CD4-positive, alpha-beta memory T cell (primary cell): ENCODE measurements at places on chromosomes 3 and 15.

GRCh38 chr3:155727836-155728235 lies 17.0 kb downstream of the PLCH1 start:
- DNase-seq, result no peak

DNA sequence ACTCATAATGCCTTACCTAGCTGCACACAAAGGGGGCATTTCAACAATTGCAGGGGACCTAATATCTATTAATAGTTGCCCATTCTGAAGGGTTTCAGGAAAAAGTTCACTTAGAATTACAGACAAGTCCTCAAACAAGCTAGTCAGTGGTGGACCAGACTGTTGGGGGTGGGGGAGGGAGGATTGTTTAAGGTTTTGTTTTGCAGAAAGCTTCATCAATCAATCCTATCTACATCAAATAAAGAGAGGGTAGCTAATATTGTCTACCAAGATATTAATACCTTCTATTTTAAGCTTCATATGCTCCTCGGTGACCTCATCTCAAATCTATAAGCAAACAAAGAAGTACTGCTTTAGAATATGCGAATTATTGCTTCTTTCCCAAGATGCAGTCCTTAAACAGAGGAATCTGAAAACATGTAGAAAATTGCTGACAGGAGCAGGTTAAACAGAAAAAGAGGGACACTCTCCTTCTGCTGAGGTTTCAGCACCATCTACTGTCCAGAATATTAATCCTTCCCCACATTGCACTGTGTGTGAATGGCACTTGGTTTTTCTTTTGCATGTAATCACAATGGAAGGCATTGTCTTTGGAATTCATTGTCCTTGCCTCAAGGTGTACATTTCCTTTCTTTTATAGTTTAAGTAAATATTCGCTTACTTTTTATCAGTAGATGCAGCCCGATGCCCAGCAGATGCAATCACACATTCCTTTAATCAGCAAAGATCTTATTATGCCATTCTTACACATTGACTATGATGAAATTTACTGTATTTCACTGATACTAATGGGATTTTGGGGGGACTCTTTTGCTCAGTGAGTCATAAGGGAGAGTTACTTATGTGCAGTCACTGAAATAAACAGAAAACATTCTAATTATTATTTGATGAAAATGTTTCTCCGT lies 94.7 kb downstream of the IL5RA start:
- DNase-seq, result no peak

DNA sequence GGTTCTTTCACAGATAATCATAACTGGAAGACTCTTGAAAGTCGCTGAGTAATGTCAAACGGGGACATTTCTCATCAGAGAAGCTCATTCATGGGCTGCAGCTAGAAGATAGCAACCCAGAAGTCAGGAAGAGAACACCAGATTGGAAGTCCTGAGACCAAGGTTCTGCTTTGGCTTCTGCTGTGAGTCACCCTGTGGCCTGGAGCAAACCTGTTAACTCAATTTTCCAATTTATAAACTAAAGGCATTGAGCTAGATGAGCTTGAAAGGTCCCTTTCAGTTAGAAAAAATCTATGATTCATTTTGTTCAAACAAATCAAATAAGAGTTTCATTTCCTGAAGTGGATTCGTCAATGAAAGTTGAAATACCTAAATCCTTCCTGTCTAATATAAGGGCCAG lies 402.2 kb downstream of the EPHB1 start:
- no peak for DNase-seq

GRCh38 chr15:84914351-84914750 lies 29.9 kb downstream of the SLC28A1 start:
- no peak for DNase-seq

GRCh38 chr3:196202516-196202970 lies 8.7 kb downstream of the ZDHHC19 start:
- DNase-seq, result no peak

- DNase-seq, result no peak
Observed at GRCh38 chr15:68173119-68173518, 32.0 kb downstream of the CALML4 start.

- DNase-seq, result no peak
Observed at GRCh38 chr3:99131876-99132275, 230.4 kb upstream of the DCBLD2 start.
